ENCODE measurements at places on chromosomes 6 and 20.

GRCh38 chr6:122755901-122756300 lies 23.6 kb upstream of the FABP7 start:
- DNase-seq, result no peak

GRCh38 chr6:47405273-47405672 lies 72.3 kb upstream of the CD2AP start:
- DNase-seq, result no peak

- no peak for DNase-seq
Measured at GRCh38 chr6:21791581-21791980, 198.0 kb downstream of the SOX4 start.

DNA sequence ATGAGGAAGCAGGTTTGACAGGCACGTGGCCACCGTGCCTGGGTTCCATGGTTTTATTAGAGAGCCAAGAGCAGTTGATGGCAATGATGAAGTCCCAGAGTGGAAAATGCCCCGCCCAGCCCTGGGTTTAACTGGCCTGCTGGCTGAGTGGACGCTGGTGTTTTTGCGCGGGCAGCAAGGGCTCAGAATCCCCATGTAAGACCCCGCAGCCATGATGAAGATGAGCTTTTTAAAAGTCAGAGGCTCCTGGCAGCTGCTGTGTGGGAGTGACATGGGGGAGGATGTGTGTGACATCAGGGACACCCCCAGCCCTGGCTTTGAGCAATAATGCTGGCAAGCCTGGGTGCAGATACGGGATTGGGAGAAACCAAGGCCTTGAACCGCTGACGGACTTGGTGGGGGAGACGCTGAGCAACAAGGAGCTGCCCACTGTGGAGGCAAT lies 33.0 kb upstream of the SLCO4A1 start:
- no peak for DNase-seq

GRCh38 chr20:23800865-23801264 lies 25.7 kb downstream of the CST2 start:
- no peak for DNase-seq

GRCh38 chr20:5882166-5882565 lies 68.2 kb downstream of the TRMT6 start:
- no peak for DNase-seq

DNA sequence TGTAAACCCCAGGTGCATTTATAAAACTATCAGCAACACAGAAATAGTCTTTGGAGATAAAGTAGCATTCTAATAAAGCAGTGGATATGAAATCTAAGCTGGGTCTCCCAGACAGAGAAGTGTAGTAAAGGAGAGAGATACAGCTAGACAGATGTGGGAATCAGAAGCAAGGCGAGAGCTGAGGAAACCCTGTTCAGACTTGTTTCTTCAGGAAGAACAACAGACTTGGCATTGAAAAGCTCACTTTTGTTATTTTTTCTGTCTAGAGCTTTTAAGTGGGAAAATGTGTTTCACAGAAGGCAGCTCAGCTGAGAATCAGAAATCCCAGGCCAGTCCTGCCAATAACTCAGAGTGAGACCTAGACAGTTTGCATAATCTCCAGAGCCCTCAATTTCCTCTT lies 52.9 kb downstream of the SLC35B3 start:
- DNase-seq, result no peak

- no peak for DNase-seq
Measured at GRCh38 chr6:98477231-98477630, 357.1 kb upstream of the POU3F2 start.

DNA sequence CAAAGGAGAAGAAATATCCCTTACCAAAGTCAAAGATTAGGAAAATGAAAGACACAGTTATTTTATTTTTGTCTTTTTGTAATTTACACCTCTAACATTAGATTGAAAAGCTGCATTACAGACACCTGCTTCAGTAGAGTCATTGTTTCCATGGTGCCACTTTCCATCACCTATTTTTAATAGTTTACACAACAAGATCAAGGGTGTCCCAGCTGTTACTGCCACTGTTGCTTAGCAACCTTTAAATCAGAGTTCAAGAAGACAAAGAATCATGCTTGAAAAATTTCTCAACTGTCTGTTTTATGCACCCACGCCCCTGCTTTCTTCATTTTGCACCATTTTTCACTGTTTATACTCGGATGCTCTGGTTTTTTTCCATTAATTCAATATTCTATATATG lies 668.2 kb upstream of the GJE1 start:
- no peak for DNase-seq

- no peak for DNase-seq
Measured at GRCh38 chr6:157393669-157394327, 12.8 kb downstream of the ZDHHC14 start.

GRCh38 chr20:9031991-9032390 lies 36.9 kb upstream of the PLCB4 start:
- no peak for DNase-seq

- no peak for DNase-seq
Measured at GRCh38 chr6:142195862-142196541, 48.9 kb downstream of the VTA1 start.

DNA sequence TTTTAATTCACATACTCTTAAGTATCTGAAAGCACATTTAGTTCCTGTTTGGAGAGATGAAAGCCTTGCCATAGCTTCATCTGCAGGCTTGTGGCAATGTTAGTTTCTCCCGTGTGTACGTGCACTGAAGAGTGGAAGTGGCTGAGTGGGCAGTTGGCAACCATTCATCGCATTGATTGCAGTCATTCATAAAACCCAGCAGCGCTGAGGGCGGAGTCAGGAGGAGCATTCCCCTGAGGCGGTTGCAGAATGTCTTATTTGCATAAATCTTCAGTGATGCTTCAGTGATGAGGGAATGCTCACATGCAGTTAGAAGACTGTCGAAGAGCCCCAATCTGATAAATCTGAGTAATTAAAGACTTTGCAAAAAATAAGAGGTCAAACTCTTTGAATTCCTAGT lies 79.1 kb downstream of the RIMS1 start:
- DNase-seq, result no peak

DNA sequence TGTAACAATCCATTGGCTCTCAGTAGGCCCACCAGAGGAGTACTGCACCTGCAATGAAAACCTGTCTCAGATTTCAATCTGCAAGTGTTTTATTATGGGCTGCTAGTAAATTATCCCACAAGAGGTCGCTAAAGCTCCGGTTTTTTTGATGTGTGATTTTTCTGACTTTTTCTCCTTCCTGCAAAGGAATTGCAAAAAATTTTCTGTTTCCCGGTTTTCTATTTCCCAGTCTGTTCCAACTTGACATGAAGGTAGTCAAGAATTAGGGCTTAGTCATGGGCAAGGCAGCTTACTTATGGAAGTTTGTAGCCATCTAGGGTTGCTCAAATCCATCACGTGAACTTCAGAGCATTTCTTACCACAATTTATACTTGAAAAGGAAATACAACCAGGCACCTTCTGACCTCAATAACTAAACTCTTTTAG lies 38.5 kb upstream of the AHI1 start:
- no peak for DNase-seq

GRCh38 chr6:27280064-27280539 lies 32.0 kb downstream of the POM121L2 start:
- DNase-seq, result no peak

DNA sequence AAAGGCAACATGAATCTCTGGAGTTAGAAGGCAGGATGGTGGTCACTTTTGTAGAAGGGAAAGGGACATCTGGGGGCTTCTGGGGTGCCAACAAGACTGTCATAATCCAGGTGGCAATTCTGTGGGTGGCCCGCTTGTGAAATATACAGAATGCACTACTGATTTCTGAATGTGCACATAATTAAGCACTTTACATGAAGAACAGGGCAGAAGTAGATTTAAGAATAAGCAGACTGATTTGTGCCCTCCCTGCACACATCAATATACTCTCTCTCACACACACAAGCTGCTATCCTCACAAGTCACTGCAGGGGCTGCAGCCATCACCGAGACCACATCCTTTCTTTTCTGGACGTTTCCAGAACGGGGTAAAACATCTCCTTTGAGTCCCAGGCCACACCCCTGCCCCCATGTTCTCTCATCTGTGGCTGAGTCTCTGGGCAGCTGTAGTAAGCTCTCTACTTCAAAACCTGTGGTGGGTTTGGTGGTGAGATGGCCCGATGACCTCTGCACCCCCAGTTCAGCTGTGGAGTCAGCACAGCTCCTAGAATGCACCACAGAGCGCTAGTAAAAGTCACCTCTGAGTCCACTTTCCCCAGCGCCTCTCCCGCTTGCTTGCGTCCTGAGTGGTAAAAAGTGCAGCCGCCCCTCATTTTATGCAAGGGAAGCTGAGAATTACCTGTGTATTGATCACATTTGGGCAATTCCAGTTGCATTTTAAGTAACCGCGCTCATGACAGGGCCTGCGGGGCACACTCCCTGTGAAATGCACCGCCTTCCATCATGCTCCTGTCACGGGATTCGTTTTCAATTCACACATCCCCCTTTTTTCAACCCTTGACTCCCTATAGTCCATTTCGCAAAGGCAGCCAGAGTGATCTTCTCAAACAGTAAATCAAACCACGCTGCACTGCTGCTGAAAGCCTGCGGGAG lies 115.5 kb downstream of the NFATC2 start:
- no peak for DNase-seq

- DNase-seq, result no peak
Measured at GRCh38 chr6:97109444-97109843, 173.6 kb downstream of the MMS22L start.

DNA sequence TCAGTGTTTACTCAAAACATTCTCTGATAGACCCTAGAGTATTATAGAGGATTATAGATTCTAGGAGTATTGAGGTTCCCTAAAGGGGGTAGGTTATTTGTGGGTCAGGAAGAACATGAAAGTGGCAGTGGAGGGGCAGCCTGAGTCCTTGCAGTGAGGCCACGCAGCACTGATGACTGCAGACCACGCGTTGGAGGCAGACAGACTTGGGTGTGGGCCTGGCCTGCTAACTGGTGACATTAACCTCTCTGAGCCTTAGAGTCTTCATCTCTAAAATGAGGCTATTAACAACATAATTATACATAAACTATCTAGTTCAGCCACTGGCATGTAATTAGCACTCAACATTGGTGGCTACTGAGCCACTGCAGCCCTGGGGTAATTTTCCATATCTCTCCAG lies 16.1 kb downstream of the MTCL3 start:
- DNase-seq, result no peak

DNA sequence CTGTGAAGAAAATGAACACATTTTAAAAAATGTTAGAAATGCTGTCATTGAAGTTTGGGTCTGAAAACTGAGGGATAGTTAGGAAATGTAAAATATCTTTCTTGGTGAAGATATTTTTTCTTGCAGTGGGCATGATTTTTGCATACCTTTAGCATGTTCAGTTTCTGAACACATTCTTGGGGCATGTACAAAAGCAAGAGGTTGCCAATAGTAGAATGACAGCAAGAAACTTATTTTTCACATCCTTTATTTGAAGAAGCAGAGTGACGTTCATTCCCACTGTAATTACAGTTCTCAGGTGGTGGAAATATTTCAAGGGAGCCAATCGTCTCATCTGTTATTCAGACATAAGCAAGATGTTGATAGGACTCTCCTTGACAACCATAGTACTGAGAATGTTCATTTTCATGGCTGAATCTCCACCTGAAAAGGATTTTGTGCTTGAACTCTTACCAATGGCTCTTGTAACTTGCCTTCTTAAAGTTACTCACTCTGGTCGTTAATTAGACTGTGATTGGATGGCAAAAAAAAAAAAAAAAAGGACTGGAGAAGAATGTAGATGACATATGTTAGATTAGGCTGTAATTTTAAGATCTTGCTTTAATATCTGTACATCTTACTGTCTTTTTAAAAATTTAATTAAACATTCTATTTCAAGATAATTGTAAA lies 74.4 kb downstream of the DOK5 start:
- no peak for DNase-seq

GRCh38 chr6:99241905-99242534 lies 107.5 kb downstream of the FAXC start:
- no peak for DNase-seq

GRCh38 chr6:44056392-44057237 lies 70.6 kb downstream of the MRPL14 start:
- DNase-seq, result no peak

DNA sequence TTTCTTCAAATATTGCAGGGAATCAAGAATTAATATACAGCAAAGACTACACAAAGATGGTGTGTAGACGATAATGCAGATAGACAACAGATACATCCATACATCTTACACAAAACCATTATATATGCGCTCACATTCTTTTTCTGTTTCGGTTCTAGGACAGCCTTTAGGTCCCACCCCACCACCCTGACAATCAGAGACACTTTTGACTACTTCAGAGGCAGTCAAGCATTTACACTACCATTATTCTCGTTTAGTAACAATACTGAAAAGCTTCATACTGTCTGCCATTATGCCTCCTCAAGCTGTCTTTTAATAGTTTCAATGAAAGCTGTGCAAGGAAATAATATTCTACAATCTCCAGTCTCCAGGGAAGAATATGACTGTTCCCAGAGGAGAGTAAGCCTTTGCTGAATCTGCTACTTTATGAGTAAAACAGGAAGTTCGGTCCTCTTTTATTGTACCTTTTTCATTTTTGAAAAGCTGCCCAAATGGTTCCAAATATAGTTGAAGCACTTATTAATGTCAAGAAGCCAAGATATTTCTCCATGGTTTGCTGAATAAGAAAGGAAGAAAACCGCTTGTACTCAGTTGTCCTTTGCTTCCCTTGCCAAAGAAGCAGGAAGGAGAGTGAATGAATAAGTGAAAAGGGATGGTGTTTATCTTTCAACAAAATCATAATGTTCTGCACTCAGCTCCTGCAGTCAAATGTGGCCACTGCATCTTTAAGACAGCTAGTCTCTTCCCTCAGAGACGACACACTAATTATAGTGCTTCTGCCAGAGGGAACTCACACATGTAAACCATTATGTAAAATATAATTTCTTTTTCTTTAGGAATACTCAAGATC lies 468.3 kb downstream of the CDC5L start:
- DNase-seq, result no peak

DNA sequence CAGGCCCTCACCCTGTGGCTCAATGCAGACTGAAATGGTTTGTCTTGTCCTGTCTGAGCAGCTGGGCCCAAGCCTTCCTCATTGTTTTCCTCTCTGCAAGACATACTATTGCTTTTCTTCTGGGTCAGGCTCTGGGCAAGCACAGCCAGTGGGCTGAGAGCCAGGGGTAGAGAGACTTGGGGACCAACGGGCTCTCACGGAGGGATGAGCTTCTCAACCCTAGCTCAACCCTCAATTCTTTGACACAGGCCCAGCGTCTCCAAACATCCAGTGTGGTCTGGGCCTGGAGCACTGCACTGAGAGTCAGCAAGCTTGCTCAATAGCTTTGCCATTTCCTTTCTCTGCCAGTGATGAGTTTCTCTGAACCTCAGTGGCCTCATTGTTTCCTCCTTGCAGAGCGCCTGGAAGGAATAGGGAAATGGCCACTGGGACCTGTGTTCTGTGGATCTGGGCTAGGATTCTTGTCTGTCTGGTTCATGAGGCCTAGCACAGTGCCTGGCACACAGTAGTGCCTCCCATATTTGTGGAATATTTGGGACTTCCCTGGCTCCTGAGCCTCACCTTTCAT lies 9.3 kb downstream of the ANGPT4 start:
- DNase-seq, result no peak

DNA sequence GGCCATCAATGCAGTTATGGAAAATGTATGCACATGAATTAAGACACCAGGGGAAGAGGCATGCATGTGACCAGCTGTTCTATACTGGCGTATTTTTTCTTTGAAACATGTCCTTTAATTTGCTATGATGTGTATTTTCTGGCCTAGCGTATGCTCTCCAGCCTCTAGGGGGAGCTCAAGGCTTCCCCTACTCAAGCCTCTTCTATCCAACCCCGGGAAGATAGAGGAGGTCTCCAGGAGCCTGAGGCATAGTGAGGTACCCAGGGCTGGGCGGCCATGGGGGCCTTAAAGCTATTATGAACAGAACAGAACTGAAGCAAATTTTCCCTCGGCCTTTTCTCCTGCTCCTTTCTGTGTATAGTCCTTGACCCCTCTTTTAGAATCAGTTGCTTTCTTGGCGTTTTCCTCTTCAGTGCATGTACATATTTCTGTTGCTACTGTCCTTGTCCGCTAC lies 528.9 kb downstream of the MAFB start:
- DNase-seq, result no peak
